GM04504 (cell line): ENCODE measurements at places on chromosomes 12 and 14.

- DNase-seq, result no peak
Measured at GRCh38 chr12:45008211-45008610, 42.7 kb downstream of the DBX2 start.

DNA sequence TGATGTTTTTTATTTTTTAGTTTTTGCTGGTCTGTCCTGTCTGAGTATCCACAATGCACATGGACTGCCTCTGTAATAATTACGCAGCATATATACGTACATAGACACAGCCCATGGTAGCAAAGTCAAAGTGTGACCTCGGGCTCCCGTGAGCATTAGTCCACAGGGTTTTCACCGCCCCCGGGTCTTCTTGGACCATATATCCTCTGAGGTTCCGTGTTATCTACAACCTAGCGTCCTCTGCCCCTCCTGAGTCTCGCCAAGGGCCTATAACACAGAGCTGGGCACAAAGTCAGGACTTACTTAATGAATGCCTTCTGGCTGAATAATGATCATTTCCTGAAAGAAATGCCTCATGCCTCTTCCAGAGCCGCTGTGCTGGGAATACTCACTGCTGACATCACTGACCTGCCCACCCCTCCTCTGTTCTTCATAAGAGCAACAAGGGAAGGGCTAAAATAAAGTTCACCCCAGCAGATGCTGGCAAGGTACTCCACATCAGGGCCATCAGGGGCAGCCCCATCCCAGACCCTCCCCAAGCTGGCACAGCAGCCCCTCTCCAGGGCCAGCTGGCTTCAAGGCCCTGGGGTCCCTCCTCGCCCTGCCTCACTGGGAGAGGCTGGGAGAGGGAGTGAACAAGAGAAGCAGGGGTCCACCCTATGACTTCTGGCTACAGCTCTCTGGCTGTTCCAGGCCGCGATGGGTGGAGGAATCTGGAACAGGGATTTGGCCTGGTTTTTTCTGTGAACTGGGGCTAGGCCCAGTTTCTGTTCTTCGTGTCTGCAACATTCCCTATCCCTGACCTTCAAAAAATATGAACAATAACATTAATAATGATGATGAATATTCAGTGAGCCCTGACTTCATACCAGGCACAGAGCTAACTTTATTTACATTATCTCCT is 7.9 kb downstream of the HDAC7 start:
- peak; percentile 66 for DNase-seq

GRCh38 chr12:28878629-28879028 is 270.4 kb upstream of the FAR2 start:
- no peak for DNase-seq

DNA sequence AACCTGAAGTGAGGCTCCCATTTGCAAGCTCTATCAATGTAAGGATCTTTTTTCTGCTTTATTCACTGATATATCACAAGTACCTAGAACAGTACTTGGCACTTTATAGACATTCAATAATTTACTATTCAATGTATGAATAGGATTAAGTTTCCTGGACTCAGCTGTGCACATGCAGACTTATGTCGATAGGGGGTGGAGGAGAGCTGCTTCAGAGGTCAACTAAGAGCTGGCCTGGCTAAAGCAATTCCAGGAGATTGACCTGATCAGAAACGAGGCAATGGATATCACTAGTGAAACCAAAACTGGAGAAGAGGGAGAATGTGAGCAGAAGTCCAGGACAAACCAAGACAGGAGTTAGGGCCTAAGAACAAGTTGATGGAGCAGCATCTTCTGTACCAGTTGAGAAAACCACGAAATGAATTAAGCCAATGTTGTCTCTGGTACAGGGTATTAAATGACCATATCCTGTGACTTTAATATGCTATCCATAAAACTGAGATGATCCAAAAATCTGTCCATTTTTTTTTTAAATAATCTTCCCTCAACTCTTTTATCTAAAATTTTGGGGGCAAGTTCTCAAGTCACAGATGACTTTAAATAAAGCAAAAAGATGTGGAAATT is 169.2 kb downstream of the PIK3C2G start:
- peak; percentile 37 for DNase-seq

- no peak for DNase-seq
Measured at GRCh38 chr12:25469368-25469767, 83.7 kb downstream of the LMNTD1 start.

DNA sequence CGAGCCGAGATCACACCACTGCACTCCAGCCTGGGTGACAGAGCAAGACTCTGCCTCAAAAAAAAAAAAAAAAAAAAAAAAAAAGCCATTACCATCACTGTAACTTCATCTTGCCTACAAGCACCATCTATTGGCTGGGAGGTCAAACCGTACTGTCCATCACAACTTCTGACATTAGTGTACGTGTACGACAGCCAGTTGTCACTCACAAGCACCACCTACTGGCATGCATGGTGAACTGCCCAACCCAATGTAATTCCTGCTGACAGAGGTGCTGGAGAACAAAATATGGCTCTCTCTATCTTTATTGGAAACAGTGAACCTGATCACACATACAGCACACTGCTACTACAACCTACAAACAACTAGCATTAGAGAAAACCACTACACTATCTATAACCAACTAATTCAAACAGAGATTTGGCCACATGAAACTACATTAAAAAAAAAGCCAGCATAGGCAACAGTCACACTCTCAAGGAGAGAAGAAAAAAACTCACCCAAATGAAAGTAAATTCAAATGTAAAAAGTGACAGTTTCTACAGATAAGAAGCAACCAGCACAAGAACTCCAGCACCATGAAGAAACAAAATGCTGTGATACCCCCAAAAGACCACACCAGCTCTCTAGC is 82.3 kb downstream of the PUS7L start:
- no peak for DNase-seq
